ENCODE measurements at places on chromosomes 6 and 20.

DNA sequence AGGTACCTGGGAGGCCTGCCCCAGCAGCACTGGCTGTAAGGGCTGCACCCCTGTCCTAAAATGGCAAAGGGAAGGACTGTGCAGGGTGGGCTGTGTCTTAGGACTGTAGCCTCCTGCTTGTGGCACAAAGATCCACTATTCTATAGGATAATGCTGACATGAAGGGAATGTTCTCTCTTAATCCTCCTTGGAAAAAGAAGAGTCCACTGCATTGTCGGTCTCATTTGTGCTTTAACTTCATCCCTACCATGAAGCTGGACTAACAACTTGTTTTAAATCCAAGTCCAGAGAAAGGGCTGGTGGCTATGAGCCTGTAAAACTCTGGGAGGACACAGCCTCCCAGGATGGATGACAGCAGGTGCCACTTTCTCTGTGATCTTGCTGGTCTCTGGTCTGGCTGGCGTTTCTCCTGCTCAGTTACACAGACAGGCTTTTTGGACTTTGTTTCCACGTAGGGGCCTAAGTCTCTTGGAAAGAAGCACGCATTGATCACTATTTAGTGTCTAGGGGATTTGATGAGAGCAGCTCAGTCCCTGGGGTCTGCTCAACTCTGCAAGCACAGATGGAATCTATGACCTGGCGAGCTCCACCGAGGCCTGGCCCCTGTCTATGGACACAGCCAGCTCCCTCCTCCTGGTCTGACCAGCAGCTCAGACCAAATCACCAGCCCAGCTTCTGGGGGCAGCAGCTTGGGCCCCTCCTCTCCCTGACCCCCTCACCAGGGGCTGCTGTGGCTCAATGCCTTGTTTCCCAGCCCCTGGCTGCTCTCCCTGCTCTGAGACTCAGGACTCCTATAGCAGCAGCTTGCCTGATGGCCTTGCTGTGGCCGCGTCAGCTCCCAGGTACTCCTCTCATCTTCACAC, 4.8 kb downstream of the CST3 start:
- DNase-seq, result no peak

- DNase-seq, result no peak
These were observed 282.7 kb downstream of the NRN1 start for GRCh38 chr6:5723841-5724691.

DNA sequence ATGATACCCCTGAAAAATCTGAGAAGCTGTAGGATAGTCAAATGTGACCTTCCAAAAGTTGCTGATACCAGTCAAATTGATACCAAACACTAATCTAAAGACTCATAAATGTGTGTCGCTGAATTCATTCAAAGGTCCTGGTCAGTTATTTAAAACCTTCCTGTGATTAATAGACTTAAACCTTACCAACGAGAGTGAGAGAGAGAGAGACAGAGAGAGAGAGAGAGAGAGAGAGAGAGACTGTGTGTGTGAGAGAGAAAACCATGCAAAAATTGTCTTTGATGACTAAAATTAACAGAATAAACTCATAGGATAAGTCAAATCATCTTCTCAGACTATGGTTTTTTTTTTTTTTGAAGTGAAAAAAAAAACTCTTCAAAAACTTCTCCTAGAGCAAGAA, 370.9 kb upstream of the HS3ST5 start:
- DNase-seq, result no peak

DNA sequence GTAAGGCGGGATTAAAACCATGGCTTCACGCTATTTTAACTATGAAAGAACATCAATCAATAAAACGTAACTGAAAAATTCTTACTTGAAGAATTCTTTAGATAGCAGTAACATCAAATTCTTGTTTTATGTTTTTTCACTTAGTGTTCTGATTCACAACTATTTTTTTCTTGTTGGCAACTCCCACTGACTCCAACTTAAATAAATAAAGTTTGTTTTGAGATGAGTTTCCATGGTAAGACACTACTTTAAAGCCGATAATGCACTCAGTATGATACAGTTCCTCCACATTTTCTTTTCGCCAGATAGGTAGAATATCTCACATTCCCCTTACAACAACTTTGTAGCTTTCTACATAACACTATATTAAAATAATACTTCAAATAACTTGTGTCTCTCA, 33.1 kb upstream of the CNKSR3 start:
- DNase-seq, result no peak

DNA sequence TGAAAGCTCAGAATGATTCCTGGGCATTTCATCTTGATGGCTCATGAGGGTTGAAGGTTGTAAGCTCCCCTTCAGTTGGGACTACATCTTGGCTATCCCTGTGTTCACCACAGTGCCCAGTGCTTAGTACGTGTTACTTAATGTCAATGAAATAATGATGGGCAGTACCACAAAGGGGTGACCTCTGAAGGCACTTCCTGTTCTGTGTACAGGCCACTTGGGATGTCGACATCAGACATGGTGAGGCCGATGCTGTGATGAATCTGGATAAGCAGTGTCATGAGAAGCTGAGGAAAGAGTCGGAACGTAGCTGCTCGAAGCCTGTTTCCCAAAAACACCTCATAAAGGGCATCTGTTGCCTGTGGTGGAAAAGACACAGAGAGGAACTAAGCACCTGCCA, 27.6 kb upstream of the RBL1 start:
- no peak for DNase-seq
